ENCODE measurements at places on chromosomes 12 and 14.

- DNase-seq = no peak
Measured at GRCh38 chr12:51951843-51952722, 584 bp downstream of the ACVR1B start.

- peak; percentile 98 for DNase-seq
Measured at GRCh38 chr12:6336079-6336888, 5.6 kb downstream of the TNFRSF1A start.

- DNase-seq = no peak
Measured at GRCh38 chr14:58141893-58142292, 10.1 kb downstream of the ARMH4 start.

- DNase-seq = no peak
Measured at GRCh38 chr12:79156846-79157463, 292.4 kb downstream of the SYT1 start.

DNA sequence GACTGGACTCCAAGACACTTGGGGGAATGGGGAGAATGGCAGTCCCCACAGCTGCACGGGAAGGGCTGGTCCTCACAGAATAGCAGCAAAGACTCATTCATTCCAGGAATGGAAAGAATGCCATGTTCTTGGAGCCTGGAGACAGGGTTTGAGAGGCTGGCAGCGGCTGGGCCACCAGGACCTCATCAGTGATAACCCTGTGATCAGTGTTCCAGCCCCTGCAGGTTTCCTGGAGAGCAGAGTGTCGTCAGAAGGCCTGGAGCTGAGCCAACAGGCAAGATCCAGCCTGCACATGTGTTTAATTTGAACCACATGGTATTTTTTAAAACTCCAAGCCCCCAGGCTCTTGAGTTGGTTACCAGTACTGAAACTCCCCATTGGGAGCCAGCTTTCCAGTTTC lies 11.3 kb downstream of the BDKRB1 start:
- DNase-seq = peak; percentile 69

- DNase-seq = peak; percentile 53
Measured at GRCh38 chr12:50192908-50193307, 25.7 kb upstream of the CERS5 start.

- DNase-seq = no peak
Measured at GRCh38 chr12:17139931-17140330, 534.0 kb upstream of the LMO3 start.

DNA sequence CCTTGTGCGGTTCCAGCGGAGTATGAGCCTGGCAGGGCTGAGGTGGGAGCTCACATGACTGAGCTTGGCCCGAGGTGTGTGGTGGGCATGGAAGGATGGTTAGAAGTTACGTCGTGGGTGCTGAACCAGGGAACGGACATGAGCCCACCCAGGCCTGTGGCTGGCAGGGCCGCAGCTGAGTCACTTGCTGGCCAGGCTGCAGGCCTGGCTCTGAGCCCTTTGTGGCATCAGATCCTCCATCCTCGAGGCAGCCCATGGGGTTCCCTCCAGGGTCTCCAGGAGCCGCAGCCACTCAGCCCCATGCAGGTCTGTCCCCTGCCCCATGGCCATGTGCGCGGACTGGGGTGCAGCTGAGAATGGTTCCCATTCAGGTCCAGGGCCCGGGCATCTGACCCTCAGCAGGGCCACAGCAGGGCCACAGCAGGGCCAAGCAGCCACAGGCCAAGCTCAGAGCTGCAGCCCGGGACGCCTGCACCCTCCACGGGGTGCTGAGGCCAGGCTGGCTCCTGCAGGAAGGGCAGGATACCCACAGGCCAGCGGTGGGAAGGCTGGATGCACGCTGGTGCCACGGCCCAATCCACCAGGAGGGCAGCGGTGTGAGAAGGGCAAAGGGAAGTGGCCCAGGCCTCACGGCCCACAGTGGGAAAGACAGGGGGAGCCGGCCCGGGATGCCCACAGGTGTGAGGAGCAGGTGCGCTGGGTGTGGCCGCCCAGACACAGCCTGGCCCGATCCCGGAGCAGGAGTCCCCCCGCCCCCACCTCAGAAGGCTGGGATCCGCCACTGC lies 26.3 kb upstream of the ULK1 start:
- DNase-seq = no peak

- no peak for DNase-seq
Measured at GRCh38 chr14:69695322-69696203, 71.4 kb upstream of the SRSF5 start.

All from AG04450 (cell line).